NCI-H1436 (cell line): ENCODE measurements at places on chromosomes 4 and X.

GRCh38 chr4:174119830-174120229 is 163.6 kb downstream of the FBXO8 start:
- DNase-seq: no peak

- DNase-seq: peak; percentile 89
Observed at GRCh38 chr4:145484225-145484846, 2.7 kb downstream of the SMAD1 start.

GRCh38 chrX:127884921-127885320 is 167.3 kb downstream of the ACTRT1 start:
- DNase-seq: no peak

DNA sequence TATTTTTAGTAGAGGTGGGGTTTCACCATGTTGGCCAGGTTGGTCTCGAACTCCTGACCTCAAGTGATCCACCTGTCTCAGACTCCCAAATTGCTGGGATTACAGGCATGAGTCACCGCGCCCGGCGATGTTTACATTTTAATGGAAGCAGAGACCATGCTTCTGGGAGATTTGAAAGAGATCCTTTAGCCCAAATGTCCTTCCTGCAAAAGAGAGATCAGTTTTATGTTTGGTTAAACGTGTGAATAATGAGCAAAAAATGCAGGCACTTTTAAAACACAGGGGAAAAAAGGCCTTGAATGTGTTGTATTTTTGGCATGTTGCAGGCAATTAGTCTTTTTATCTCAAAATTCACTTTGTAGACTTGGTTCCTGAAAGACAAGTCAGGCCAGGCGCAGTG is 95.8 kb upstream of the ELOVL6 start:
- no peak for DNase-seq
